ENCODE measurements at places on chromosomes 2 and 18.

DNA sequence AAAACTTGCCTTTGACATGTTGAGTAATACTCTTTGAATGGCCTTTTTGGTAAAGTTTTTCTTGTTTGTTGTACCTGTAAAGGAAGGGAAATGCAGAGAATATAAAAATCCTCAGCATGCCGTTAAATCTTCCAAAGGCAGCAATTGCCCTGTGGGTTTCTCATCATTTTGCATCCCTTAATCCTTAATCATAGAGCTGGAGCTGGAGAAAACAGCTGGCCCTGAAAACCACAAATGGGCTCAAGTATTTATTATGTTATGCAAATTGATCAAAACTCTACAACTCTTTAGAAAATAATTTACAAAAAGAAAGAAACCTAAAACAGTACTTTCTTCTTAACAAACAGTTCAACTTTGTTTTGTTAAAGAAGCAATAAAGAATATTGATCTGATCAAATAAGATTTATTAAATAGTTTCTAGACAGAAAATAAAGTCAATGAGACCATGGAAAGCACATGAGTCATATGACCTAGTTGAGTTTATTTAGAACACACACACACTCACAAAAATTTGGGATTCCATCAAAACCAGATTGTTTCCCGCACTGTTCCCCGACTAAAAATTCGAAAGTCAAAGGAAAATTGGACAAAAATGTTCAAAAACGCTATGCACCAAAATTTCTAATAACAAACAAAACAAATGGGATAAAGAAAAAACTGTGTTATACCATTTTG is 309.0 kb downstream of the GULP1 start:
- DNase-seq, result no peak

GRCh38 chr2:61187085-61187484 is 25.1 kb downstream of the C2orf74 start:
- no peak for DNase-seq

DNA sequence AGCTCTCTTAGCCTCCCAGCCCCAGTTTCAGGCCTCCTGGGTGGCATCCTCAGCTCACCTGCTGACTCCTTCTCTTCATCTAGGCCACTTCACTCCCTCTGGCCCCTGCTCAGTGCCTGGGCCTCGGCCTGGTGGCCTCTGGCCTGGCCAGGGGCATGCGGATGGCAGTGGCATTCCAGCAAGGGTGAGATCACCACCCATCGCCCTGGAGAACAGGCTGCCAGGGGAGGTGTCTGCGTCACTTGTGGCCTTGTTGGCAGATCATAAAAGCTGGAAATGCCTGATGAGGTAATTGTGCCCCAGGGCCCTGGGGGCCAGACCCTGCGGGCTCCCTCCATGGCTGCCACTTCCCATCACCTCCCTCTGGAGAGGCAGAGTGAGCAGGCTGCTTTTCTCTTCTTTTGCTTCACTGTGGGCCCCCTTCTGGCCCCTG is 72.5 kb upstream of the SMAD2 start:
- DNase-seq, result no peak

GRCh38 chr2:46657042-46657504 is 177.7 kb downstream of the TMEM247 start:
- DNase-seq, result peak; percentile 52

DNA sequence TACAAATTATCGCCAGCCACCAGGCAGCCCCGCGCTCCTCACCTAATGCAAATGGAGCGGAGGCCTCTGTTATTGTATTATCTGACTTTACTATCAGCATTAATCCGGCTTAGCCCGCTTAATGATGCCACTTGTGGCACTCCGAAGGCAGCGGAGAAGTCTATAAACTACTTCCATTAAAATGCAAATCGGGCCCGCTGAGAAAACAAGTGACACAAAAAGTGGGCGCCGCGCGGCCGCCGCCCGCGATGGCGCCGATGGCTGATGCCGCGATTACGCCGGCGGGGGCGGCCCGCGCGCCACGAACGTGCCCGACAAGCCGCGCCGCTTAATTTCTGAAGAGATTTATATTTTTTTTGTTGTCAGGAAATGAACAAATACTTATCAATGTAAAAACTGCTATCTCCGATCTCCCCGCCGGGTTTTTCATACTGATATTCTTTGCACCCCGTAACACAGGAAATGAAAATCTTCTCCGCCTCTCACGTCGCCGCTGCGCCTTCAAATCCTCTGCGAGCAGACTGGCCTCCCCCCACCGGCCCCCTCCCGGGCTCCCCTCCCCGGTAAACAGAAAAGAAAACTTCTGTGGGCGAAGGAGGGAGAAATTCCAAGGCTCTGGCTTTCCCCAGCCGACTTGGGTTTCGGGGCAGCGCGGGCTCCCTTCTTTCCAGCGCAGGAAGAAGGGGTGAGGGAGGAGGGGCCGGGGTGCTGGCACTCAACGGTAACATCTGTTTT is 221.8 kb downstream of the INSIG2 start:
- DNase-seq, result peak; percentile 72

GRCh38 chr2:220555961-220556630 is 928.7 kb downstream of the SLC4A3 start:
- DNase-seq, result no peak

DNA sequence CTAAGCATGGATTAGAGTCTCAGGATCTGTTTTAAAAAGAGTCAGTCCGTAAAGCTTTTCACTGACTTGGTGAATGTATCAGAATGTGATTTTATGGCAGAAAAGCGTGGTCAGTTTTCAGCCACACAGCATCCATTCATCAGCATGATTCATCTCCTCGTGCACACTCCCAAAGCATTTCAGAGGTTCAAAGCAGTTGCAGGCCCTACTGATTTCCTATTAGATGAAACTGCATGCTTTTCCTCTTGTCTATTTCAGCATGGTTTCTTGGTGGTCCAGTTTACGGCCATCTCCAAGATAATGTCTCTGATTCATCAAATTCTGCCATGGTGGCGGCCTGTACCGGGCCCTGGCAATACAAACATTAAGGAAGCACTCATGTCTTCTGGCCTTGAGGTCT is 4.8 kb upstream of the PARD6G start:
- DNase-seq, result no peak

GRCh38 chr2:76977846-76978727 is 544.1 kb downstream of the LRRTM4 start:
- DNase-seq, result no peak

- no peak for DNase-seq
Observed at GRCh38 chr2:132581591-132581990, 88.4 kb downstream of the LYPD1 start.

GRCh38 chr2:157244691-157245090 is 12.8 kb upstream of the GALNT5 start:
- DNase-seq, result no peak

GRCh38 chr2:157845081-157845480 is 31.0 kb downstream of the ACVR1 start:
- DNase-seq, result no peak

DNA sequence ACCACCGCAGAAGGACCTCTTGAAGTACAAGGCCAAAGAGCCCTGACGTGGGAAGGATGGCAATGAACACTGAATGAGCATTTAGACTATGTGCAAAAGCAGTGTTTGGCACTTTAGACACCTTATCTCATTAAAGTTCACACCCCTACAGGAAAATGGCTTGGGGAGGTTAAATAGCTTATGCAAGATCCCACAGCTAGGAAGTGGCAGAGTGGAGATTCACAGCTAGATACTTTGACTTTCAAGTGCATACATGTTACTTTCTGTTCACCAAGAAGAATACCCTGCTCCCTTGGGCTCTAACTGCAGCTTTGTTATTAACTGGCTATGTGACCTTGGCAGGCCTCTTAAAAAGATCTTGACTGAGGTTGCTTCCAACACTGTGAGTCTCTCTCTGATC is 58.2 kb downstream of the ICOS start:
- DNase-seq, result no peak

All from iPS-NIHi11 (cell line).